ENCODE measurements at places on chromosomes 7 and 10.

DNA sequence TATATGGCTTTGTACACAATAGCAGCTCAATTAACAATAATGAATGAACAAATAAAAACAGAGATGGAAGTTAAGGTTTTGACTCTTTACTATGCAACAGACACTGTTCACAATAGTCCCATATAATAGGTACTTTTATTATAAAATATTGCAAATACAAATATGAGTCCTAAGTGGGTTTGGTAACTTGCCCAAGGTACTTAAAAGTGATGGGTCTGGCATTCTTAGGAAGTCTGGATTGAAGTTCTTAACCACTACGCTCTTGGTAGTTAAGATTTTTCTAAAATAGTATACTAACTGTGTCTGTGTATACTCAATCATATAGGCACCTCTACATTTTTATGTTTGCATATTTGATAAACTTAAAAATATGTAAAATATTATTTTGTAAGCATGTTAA is 55.5 kb downstream of the HGF start:
- DNase-seq = no peak

GRCh38 chr7:41316410-41316809 is 386.5 kb downstream of the INHBA start:
- DNase-seq = no peak

DNA sequence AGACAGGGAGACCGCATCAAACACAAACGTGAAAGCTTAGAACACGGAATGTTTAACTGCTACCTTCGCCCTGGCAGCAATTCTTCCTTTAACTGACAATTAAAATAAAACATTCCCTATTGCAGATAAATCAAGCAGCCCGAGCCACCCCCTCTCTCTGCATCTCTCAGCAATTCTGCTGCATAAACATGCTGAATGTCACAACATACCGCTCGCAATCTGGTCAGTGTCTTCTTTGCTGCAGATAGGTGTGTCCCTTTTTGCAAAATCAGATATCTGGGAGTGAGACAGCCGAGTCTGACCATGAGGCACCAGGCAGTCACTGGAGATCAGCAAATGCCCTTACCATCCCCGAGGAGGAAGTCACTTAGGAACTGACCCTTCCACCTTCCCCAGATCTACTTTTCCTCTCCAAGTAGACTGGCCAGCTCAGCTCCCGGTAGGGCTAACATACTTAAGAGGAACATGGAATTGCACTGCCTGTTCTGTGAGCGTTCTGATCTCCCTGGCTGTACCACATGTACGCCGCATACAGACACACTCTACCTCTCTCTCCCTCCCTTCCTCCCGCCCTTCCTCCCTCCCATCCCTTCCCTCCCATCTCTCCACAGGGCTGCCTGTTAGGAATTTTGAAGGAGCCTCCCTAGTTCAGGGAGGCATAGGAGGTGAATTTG is at the start of gene FRMD4A:
Gene FRMD4A, minus strand, starts transcription at position 537 of the 674 bp plus-strand sequence.
- DNase-seq = no peak

DNA sequence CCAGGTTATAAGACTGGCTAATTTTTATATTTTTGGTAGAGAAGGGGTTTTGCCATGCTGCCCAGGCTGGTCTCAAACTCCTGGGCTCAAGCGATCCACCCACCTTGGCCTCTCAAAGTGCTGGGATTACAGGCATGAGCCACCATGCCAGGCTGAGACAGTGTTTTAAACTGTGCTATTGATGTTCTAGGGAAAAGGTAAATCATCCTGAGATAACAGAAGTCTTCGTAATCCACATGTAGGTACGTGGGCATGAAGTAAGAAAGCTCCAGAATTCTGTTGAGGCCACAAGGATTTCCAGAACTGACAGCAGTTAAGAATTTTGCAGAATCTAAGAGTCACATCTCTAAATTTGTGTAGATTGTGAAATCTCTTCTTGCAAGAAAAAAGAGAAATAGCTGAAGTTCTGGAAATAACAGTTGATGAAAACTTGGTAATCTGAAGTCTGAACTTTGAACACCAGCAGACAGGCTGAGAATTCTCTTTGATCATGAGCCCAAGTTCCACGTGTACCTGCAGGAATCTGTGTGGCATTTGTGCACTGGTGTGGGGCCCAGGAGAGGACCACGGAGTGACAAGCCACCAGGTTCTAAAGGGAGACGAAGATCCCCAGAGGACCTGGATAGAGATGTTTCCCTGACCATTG is 24.6 kb downstream of the C7orf33 start:
- no peak for DNase-seq

GRCh38 chr7:76048668-76048988 is 722 bp downstream of the MDH2 start:
- DNase-seq = no peak

DNA sequence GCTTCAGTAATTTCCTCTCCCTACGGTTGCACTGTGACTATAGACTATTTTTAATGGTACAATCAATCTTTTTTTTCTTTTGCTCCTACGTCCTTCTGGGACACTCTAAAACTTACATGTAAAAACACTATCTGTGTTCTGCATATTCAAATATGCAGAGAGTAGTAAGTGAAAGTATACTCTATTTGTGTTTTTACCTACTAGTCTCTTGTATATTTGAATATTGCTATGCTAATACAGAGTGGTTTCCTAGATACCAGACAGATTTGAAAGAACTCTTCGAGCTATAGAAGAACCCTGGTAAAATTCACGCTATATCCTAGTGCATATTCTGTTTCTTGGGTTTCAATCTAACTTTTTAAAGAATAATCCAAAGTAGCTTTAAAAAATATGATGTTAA is 200.8 kb upstream of the LRRN3 start:
- no peak for DNase-seq

- no peak for DNase-seq
These were observed 489.2 kb downstream of the MDFIC start for GRCh38 chr7:115410972-115411686.

DNA sequence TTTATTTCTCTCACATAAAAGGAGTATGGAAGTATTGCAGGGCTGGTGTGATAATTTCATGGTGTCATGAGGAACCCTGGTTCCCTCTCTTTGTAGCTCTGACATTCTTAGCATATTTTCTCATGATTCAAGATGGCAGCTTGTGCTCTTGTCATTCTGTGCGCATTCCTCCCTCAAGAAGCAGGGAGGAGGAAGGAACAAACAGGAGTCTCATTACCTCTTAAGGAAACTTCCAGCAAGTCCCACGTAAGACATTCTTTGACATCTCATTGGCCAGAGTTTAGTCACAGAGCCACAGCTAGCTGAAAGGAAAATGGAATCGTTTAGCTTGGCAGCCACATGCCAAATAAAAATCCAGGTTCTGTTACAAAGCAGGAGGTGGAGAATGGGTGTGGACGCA is 546.8 kb downstream of the LRMDA start:
- no peak for DNase-seq

DNA sequence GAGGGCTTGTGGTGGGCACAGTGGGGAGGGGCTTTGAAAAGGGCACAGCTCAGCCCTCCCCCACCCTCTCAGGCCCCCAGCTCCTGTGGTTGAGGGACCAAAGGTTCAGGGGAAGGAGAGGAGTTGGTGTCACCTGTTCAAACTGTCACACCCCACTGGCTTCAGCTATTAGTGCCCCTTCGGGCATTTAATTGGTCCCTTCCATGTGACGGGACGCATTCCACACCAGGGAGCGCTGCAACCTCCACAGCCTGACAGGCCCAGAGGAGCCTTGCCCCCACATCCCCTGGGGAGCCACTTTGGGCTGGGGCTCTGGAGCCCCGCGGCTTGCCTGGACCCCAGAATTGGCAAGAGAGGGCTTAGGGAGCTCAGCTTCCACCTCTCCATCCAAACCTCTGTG is 75.7 kb downstream of the C10orf105 start:
- no peak for DNase-seq

- DNase-seq = no peak
These were observed 20.9 kb downstream of the STOX1 start for GRCh38 chr10:68848281-68848680.

- DNase-seq = no peak
These were observed 55.2 kb downstream of the EGFR start for GRCh38 chr7:55073976-55074528.

DNA sequence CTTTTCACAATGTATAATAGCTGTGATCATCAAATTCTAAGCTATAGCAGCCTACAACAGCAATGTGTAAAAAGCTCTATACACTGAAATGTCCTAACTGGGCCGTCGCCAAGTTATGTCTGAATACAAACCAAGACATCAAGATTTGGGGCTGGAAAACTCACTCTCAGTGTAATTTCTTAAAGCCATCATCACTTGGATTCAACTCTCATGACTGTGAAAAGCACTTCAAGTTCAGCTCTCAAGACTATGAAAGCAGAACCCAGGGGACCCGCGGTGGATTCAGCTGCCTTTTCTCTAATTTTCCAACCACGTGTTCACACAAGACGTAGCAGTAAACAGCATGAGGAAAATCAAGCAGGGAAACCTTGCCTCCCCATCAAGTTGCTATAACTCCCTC is 15.8 kb upstream of the ZNRF2 start:
- no peak for DNase-seq

GRCh38 chr10:101161494-101162299 is 30.6 kb downstream of the TLX1 start:
- DNase-seq = peak; percentile 58

DNA sequence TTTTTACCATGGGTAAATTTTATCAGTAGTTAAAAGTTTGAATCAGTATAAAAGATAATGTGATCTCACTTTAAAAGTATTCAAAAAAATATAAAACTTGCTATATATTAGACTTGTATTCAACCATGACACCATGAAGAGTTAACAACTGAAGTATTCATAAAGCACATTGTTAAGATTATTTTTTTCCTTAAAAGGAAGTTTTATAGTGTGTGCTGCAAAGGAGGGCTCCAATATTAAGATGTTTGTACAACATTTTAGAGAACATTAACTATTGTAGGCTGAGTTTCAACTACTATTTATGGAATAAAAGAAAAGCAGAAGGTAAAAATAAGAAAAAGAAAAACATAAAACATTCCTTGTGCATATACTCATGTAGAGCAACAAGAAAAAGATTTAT is 24.5 kb upstream of the CUBN start:
- DNase-seq = no peak

DNA sequence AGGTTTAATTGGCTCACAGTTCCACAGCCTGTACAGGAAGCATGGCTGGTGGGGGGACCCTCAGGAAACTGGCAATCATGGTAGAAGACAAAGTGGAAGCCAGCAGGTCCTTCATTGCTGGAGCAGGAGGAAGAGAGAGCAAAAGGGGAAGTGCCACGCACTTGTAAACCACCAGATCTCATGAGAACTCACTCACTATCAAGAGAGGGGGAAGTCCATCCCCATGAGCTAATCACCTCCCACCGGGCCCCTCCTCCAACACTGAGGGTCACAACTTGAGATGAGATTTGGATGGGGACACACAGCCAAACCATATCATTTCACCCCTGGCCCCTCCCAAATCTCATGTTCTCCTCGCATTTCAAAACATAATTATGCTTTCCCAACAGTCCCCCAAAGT is 171.9 kb upstream of the CACNA2D1 start:
- DNase-seq = no peak

DNA sequence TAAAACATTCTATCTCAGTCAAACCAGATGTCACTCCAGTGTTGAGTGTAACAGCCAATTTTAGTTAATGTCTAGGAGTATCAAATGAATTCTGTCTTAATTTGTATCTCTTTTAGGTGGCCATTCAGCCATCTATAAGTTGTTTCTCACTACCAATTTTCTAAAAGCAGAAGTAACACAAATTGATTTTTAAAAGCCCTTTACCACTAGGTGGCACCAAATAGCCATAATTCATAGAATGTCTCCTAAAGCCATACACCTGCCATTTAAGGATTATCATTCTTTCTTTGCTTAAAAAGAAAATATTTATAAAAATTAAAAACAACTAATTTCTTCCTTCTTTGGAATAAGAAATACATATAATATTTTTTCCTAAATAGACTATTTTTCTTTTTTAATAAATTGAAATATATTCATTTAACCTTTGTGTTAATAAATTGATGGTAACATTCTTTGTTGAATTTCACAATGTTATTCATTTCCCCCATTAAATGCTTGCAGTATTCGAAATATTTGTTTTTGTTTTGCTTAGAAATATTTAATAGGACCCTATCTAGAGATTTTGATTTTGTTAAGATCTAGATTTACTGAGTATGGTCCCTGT is 107.8 kb upstream of the PPP1R3A start:
- DNase-seq = peak; percentile 29

- peak; percentile 94 for DNase-seq
These were observed at the start of gene RPS24 for GRCh38 chr10:78033637-78034470. RPS24 (plus strand) TSS chr10:78033863; CDS start chr10:78033902, 39 bp downstream.

DNA sequence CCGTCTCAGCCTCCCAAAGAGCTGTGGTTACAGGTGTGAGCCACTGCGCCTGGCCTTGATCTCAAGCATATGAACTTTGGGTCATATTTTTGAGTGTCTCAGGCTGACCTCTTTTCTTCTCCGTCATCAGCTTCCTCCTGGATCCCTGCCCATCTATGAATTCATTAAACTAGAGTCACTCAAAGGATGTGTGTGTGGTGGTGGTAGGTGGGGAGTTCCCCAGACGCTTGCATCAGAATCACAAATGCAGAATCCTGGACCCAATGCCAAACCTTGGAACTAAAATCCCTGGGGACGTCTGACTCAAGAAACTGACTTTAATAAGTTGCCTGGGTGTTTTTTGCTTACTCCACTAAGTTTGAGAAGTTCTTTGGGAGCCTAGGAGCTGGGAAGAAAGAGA is 6.7 kb upstream of the CREB5 start:
- DNase-seq = no peak

DNA sequence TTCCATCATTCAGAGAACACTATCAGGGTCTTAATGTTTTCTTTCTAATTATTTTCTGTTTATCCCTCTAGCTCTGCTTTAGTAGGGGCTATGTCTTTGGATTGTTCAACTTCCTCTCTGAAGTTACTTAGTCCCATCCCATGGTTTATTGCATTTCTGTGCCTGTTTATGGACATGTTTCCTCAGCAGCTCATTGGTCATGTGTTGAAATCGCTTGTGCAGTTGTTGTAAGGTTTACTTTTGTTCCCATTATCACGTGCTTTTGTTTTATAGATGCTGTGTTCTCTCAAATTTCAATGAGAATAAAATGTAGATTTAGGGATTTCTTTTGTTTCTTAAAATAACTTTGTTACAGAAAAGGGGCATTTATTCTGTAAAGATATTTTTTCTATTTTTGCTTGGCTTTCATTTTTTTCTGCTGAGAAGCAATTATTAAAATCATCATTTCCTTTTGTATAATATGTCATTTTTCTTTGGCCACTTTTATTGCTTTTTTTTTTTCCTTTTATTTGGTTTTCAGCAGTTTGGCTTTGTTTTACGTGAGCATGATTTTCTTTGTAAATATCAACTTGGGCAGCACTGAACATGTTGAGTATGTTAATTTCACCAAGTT is 110.9 kb downstream of the CCDC7 start:
- DNase-seq = no peak

DNA sequence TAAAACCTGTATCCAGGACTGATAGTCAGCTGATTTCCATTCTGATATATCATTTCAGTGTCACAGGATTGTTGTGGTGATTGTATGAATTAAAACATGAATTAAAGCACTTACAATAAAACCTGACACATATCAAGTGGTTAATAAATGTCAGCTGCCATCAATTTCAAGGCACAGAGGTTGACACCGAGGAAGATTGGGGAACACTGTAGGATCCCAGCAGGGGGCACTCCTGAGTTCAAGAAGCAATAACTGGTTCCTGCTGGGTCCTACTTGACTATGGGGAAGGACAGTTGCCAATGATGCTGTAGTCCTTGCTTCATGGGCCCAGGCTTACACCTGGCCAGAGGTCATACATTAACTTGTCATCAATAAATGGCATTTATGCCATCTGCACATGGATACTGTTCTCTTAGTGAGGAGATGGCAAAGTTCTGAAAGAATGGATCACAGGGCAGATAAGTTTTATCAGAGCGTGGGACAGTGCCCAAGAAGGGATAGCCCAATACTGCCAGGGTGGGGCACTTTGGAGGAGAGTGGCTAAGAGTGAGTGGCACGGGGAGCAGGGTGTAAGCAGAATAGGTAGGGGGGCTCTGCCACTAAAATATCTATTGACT is 24.1 kb downstream of the FZD1 start:
- DNase-seq = no peak
